Stimulated activated CD4-positive, alpha-beta T cell treated with anti-CD3 and anti-CD28 coated beads, Interleukin-2, amount 100 ng/mL, for 24 hours (primary cell): ENCODE measurements at places on chromosomes 11 and 22.

- DNase-seq, result no peak
Observed at GRCh38 chr11:93216511-93217101, 18.8 kb upstream of the SLC36A4 start.

DNA sequence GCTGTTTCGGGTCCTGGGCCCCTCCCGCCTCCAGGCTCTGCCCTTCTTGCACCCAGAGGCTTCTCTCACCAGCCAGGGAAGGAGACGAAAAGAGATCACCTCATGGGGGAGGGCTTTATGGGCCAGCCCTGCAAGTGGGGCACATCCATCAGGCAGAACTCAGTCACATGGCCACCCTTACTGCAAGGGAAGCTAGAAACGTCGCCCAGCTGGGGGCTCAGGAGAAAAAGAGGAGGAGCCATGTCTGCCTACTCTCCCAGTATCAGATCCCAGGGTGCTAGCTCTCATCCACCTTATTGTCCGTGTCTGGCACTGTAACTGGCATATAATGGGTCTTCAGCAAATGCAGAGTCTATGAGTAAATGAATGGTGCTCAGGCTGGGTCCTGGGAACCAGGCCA, 24.2 kb downstream of the MFNG start:
- DNase-seq, result no peak

DNA sequence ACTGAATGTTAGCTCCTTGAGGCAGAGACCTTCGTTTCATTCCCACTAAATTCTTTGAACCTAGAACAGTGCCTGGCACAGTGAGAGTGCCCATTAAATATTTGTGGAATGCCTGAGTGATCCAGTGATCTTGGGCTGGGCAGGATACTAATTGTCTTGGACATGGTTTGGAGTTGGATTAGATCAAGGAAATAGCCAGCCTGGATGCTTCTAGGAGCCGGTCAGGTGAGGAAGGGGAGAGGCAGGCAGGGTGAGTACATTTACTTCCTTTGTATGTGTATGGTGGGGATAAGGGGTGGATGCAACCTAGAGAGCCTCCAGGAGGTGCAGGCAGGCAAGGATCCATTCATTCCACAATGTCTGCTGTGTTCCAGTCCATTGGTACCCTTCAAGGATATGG, 3.6 kb downstream of the SREBF2 start:
- DNase-seq, result no peak

- no peak for DNase-seq
Observed at GRCh38 chr22:29215012-29215860, 9.5 kb downstream of the EMID1 start.

- DNase-seq, result no peak
Observed at GRCh38 chr11:34732831-34733230, 111.9 kb downstream of the EHF start.

DNA sequence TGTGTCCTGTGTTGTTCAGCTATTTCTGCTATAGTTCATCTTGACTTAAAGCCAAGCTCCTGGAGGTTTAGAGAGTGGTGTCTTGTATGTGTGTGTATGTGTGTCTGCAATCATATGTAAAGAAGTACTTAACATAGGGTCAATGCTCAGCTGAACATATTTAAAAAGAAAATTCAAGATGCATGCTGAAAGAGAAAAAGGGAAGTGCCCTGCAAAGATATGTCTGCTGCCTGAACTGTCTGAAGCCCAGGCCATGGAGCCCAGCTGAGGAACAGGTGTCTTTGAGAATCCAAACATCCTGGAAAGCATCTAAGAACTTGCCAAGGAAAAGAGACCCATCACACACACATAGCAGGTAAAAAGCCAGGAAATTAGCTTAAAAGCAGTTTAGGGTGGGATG, 6.6 kb downstream of the TCN1 start:
- no peak for DNase-seq

- no peak for DNase-seq
Observed at GRCh38 chr11:56624661-56625110, 10.0 kb upstream of the OR5M1 start.

DNA sequence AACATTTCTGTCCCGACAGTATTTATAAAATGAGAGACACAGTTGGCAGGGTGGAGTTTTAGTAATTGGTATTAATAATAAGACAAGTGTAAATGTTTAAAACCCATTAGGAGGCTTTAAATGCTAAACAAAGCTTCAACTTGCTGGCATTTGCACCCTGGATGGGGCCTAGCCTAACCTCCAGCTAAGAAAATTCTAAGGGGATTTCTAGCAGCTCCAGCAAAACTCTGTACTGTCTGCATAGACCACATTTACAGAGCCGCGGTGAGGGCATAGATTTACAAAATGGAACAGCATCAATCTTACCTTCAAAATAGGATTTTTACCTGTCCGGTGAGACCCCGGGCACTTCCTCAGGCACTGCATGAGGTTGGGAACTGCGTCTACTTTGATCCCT, 113.9 kb upstream of the ANO1 start:
- DNase-seq, result no peak

- DNase-seq, result no peak
Observed at GRCh38 chr11:12876340-12876739, 132.8 kb upstream of the RASSF10 start.

DNA sequence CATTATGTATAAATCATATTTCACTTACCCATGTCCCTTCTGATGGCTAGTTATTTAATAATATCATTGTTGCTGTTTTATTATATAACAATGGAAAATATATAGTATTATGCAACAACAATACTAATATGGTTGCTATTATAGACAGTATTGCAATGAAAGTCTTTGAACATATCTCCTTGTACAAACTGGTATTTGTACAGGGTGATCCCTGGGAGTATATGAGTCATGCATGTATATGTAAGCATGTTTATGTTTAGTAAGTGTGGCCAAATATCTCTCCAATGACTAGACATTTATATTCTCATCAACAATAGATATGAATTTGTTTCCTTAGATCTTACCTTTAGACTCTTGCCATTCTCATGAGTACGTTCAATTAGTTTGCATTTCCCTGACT, 55.9 kb downstream of the KCNC1 start:
- DNase-seq, result no peak

- no peak for DNase-seq
Observed at GRCh38 chr11:122127020-122127419, 11.0 kb upstream of the BLID start.

GRCh38 chr22:50674130-50674500, 1.5 kb downstream of the SHANK3 start:
- no peak for DNase-seq

- no peak for DNase-seq
Observed at GRCh38 chr22:40364431-40364830, 6.0 kb upstream of the SGSM3 start.

- DNase-seq, result no peak
Observed at GRCh38 chr11:75389276-75389605, 10.1 kb upstream of the RPS3 start.

DNA sequence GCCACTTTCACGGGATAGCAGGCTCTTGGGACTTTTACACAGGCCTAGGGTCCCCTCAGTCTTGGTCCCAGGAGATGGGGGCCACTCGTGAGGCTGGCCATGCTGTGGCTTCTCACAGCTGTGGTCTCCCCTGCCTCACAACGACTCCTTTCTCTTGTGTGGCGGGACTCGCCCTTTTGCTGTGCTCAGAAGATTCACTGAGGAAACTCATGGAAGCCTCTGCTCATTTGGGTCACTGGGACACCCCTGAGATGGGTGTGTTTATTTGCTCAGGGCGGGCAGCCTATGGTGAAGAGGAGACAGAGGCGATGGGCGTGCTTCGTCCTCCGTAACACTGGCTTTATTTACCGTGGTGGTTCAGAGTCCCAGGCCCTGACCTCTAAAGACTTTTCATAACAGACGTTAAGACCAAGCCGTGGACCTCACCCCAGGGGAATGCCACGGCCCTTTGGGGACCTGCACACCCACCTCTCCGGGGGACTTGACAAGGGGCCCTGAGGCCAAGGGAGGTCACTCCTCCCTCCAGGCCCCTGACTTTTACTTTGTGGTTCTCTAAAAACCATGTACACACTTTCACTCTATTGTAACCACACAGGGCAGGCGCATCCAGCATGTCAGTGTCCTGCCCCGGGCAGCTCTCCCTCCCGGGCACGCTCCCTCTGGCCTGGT, 15.5 kb downstream of the TEF start:
- no peak for DNase-seq

DNA sequence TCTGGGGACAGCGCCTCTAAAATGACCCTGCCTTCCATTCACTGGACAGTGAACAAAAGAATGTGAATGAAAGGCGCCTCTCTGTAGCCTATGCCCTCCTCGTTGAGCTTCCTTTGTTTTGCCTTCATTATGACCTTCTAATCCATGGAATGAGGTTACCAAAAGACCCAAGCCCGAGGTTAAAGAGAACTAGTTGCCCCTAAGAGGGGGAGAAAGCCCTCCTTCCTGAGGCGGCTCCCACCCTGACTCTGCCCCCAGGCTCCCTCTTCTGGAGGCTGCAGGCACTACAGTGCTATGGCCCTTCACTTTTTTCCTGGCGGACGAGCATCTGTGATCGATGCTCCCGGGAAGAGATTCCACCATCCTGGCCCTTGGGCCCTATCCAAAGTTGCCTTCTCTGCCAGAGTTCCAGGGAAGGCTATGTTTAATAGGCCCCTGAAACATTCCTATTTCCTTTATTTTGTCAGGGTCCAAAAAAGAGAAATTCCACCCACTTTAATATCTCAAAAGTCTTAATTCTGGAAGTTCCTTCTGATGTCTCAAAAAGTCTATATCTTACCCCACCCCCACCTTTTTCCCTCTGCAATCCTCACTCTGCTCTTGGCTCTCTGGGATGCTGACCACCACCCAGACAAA, 147.3 kb downstream of the FEZ1 start:
- peak; percentile 60 for DNase-seq

DNA sequence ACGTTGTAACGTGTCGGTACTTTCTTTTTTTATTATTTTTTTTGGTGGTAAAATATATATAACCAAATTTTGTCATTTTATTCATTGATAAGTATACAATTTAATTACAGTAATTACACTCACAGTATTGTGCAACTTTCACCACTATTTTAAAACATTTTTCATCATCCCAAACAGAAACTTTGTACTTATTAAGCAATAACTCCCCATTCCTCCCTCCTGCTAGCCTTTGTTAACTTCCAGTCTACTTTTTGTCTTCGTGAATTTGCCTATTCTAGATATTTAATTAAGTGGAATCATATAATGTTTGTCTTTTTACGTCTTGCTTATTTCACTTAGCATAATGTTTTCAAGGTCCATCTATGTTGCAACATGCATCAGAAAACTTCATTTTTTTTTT, 58.5 kb downstream of the STIM1 start:
- DNase-seq, result no peak

DNA sequence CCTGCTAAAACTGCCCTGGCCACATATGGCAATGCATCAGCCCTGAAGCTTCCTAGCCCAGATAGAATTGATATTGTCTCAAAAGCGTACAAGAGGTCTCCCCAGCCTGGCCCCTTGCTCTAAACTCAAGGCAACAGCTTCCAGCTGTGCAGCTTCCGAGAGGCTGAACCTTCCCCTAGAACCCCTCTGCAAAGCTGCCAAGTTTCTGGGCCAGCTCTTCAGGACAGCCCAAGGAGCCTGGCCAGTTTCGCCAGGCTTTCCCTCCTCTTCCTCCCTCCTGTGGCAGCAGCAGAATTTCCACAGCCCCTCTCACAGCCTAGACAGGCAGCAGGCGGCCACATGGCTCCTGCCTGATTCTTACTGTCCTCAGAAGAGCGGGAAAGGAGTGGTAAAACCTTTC, 34.5 kb downstream of the NUMA1 start:
- no peak for DNase-seq

DNA sequence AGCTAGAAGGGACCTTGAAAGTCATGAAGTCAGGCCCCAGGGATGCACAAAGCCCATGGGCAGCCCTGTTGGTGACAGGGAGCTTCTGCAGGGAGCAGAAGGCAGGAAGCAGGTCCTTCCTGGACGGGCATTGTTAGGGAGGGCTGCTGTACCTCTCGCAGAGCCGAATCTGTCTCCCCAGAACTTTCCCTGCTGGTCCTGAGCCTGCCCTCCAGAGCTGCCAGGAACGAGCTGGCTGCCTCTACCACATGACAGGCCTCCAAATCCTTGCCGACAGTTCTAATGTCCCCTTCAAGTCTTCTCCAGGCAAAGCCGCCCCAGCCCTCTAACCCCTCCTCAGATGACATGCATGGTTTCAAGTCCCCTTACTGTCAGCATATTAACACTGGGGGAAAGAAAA, 20.1 kb downstream of the SYT7 start:
- DNase-seq, result no peak

- DNase-seq, result no peak
Observed at GRCh38 chr11:29119707-29120618, 896.9 kb downstream of the KCNA4 start.

- no peak for DNase-seq
Observed at GRCh38 chr11:129709801-129710398, 105.7 kb upstream of the TMEM45B start.

GRCh38 chr11:68357568-68357967, 45.2 kb downstream of the LRP5 start:
- no peak for DNase-seq

DNA sequence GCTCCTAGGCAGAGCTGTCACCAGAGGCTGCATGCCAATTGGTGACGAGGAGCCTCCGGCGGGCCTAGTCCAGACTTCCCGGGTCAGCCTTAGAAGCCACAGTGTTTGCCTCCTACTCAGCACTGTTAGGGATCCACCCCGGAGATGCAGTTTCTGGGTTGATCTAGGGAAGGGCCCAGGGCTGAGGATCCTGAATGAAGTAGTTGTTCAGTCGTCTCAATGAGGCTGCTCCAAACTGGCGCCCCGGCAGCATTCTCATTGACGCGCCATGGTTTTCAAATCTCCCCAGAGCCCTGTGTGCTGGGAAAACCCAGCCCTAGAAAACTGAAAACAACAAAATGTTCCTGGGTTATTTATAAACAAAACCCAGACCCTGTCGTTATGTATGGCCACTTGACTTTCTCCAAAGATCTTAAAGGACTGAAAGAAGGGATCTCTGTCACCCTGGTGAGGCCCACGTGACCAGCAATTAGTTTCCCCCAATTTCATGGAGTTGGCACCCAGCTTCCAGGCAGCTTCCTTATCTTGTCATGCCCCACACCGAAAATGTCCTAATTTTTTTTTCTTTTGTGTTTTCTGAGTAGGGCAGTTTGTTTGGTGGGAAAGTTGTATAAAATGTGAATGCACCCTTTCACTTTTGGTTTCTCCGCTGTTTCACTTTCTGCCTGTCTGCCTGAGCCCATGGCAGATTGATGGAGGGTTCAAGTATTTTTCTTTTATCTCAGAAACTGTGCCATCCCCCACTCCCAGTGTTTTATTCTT, 2.0 kb upstream of the EHD1 start:
- DNase-seq, result no peak

GRCh38 chr22:30361916-30362650, 5.3 kb downstream of the CCDC157 start:
- no peak for DNase-seq

GRCh38 chr11:59394186-59394585, 32.0 kb downstream of the OR5A2 start:
- no peak for DNase-seq

- DNase-seq, result no peak
Observed at GRCh38 chr11:128207861-128208321, 379.5 kb downstream of the ETS1 start.

- DNase-seq, result no peak
Observed at GRCh38 chr11:27437829-27438594, 34.6 kb downstream of the LGR4 start.

- DNase-seq, result no peak
Observed at GRCh38 chr11:10118865-10119264, 175.2 kb downstream of the SBF2 start.

GRCh38 chr11:6526411-6527135, 29.5 kb downstream of the DNHD1 start:
- no peak for DNase-seq
